NCI-H1092 treated with DMSO at 0.1 percent for 48 hours (cell line): ENCODE measurements at places on chromosomes 3 and 15.

- no peak for DNase-seq
Observed at GRCh38 chr3:134829721-134830120, 34.7 kb downstream of the EPHB1 start.

- no peak for DNase-seq
Observed at GRCh38 chr3:55607175-55607574, 120.1 kb upstream of the WNT5A start.

- no peak for DNase-seq
Observed at GRCh38 chr3:170346481-170347392, 10.8 kb upstream of the SKIL start.

GRCh38 chr3:113769551-113769950 lies 22.7 kb downstream of the ATP6V1A start:
- DNase-seq, result no peak

DNA sequence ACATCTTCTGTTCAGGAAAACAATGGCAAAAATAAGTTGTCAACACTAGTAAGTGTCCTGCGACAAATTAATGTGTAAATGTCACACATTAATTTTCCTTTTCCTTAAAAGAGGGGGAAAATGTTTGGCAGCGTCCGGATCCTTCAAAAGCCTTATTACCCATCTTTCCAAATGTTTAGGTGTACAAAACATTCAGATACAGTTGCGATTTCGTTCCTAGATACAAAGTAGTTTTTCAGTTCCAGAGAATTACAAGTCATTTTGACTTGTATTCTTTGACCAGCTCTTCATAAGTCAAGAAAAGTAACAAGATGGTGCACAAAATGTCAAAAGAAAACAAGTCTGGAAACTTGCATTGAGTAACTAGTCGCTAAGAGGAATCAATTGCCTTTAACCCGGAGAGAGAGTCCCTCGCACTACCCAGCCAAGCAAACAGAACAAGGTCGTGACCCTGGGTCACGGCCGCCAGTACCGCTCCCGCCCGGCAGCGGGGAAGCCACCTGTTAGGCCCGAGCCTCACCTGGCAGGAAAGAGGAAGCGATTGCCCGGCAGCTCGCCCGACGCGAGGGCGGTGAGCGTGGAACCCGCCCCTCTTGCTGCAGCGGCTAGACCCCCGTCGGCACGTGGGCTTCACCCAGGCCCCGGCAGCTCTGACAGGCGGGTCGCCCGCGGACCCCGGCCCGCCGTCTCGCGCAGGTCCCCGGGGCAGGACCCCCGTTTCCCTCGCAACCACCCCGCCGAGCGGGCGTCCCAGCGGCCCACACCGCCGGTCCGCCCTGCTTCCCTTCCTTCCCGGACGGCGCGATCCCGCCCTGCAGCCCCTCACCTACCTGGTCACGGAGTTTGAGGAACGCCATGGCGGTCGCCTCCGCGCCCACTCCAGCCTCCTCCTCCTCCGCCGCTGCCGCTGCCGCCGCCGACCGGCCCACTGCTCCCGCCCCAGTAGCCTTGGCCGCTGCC lies 61.0 kb upstream of the ANKRD28 start:
- DNase-seq, result peak; percentile 13

- no peak for DNase-seq
Observed at GRCh38 chr15:59371458-59372351, 966 bp downstream of the MYO1E start.

GRCh38 chr15:60973637-60974415 lies 255.3 kb downstream of the RORA start:
- no peak for DNase-seq

- no peak for DNase-seq
Observed at GRCh38 chr3:78116874-78117273, 1077.0 kb downstream of the ROBO2 start.

DNA sequence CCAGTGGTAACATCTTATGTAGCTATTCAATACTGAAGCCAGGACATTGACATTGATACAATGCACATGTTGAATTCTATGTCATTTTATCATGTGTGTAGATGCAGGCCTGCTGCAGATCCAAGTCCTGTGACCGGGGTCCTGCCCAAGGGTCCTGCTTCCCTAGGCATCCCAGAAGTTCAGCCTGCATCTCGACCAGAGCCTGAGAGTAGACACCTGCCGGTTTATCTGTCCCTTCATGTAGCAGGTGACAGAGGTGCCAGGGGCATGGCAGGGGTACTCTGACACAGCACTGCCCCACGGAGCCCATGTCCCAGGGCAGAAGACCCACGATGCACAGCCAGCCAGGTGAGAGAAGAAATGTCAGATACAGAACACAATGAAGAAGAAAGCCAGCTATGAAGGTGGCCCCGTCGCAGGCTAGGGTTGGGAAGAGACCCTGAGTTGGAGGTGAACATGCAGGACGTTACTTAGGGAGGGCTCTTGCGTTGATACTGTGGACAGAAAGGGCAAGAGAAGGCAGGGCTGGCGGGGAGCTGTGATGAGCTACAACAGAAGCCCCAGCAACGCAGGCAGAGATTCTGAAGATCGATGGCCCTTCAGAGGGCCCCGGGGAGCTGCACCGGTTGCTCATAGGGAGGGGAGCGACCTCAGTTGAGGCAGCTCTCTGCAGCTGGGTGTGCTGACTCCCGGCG lies 51.0 kb downstream of the TPRA1 start:
- no peak for DNase-seq

GRCh38 chr15:85706779-85707518 lies 87.8 kb downstream of the KLHL25 start:
- DNase-seq, result no peak

- no peak for DNase-seq
Observed at GRCh38 chr15:54298396-54298795, 320.2 kb downstream of the UNC13C start.

DNA sequence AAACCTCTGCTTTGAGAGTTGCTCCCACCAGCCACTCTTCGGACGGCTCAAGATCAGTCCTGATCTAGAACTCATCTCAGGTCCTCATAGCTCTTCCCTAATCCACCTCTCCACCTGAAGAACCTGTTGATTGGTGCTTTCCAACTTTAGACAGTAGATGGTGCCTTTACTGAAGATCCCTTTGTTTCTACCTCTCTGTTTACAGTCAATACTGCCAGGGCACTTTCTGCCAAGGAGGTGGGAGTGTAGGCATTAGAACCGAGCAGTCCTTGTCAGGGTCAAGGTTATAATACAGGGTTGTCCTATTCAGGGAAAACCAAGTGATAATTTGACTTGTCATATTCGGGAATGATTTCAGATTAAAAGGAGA lies 1.2 kb downstream of the CGNL1 start:
- no peak for DNase-seq

- no peak for DNase-seq
Observed at GRCh38 chr3:4855676-4856075, 123.6 kb upstream of the BHLHE40 start.

DNA sequence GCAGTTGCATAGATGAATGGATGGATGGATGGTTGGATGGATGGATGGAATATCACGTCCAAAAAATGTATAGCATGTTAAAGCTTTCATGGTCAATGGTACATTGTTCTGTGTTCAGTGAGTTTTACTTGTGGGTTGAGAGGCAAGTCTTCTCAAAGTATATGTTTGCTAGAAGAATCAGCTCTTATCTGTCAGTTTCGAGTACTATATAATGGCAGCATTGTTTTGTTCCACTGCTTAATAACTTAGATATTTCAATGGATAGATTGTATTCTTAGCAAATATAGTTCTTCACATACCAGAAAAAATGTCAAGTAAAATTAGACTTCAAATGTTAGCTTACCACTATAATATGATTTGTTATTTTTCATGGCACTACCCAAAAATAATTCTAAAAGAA lies 100.9 kb upstream of the CDIN1 start:
- no peak for DNase-seq

DNA sequence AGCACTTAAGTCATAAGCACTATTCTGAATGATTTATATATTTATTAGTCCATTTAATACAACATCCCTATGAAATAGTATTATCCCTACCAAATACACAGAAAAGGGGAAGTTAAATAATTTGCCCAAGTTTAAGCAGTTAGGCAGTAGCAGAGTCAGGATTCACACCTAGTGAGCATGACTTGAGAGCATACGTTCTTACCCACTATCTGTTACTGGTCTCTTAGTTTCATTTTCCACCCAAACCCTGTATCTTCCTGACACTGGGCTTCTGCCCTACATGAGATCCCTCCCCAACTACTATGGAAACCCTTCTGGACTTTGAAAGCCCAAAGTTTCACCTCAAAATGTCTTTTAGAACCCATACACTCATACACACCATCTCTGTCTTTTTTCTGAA lies 4.4 kb upstream of the ATOSA start:
- DNase-seq, result no peak

DNA sequence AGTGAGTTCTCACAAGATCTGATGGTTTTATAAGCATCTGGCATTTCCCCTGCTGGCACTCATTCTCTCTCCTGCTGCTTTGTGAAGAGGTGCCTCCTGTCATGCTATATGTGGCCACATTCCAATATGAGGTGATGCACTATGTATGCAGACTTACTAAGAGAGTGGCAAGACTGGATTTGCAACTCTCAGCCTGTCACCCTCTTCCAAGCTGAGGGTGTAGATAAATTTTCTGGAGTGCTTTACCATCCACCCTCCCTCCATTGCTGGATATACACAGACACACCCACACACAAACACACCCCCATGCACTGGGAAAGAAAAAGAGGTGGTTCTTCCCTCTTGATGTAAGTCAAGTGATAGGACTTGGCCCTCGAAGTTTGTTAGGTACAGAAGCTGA lies 30.2 kb upstream of the CHMP2B start:
- no peak for DNase-seq

- DNase-seq, result no peak
Observed at GRCh38 chr3:171758109-171758508, 52.2 kb downstream of the PLD1 start.

- peak; percentile 75 for DNase-seq
Observed at GRCh38 chr3:44045476-44046275, 196.0 kb upstream of the TOPAZ1 start.

DNA sequence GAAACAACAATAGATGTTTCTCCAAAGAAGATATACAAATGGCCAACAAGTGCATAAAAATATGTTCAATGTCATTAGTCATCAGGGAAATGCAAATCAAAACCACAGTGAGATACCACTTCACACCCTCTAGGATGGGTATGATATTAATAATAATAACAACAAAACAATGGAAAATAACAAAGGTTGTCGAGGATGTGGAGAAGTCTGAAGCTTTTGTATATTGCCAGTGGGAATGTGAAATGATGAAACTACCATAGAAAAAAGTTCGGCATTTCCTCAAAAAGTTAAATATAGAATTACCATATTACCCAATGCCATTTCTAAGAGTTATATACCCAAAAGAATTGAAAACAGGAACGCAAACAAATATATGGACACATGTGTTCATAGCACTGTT lies 10.8 kb downstream of the BHLHE40 start:
- no peak for DNase-seq

- DNase-seq, result no peak
Observed at GRCh38 chr3:179551349-179552105, 11.2 kb upstream of the ACTL6A start.

DNA sequence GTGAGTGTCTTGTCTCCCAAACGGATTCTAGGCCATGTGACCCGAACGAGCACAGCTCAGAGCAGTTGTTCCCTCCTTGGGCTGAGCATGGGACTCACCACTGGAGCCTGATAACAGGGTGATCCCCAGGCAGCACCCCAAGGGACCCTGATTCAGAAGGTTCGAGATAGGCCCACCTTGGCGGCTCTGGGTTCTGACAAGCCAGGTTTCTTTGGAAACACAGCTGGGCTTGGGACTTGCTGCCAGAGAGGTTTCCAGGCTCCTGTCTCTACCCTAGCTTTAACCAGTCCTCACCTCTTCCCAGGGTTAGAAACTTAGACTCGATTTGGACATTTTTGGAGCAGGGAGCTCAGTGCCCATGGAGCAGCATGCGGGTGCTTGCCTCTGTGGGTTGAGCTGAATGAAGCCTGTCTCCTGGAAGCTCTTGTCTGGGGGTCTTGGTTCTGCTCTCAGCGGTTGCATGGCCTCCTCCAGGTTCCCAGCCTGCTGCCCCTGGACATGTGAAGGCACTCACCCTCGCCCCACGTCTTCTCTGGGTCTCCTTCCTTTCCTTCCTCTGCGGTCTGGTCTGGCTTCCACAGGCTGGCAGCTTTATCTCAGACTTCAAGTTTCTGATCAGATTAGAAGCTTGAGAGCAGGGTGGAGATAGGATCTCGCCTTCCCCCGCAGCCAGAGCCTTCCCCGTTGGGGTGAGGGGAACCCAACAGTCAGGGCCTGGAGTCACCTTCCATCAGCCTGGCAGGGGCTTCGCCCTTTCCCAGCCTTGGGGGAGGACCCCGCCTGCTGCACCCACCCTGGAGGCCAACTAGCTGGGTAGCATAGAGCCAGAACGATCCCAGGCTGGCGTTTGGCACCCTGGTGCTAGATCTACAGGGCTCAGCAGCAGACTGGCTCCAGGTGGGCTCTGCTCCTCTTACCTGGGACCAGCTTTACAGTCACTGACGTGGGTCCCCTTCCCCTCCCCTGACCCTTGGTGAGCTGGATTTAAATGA lies 21.0 kb downstream of the PAQR5 start:
- no peak for DNase-seq

GRCh38 chr3:37993460-37993819 lies 2.9 kb downstream of the VILL start:
- DNase-seq, result no peak

- peak; percentile 1 for DNase-seq
Observed at GRCh38 chr3:27666708-27667107, 55.4 kb downstream of the EOMES start.

- peak; percentile 92 for DNase-seq
Observed at GRCh38 chr3:98522544-98523281, at the start of gene CLDND1. TSS of gene CLDND1 (minus strand) at chr3:98522902. CDS start at chr3:98521424, 1,478 bp downstream.

DNA sequence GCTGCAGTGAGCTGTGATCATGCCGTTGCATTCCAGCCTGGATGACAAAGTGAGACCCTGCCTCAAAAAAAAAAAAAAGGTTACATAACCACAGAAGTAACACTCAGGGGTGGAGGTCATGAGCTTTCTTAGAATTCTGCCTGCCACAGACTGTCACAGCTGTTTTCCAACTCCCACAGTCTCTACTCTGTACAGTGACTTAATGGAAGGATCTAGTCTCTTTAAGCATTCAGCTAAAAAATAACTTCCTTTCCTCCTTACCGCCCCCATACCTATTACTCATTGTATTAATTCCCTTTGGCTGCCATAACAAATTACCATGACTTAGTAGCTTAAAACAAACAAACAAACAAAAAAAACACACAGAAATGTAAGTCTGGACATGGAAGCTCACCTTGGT lies 99.6 kb upstream of the UBE2E1 start:
- DNase-seq, result no peak

DNA sequence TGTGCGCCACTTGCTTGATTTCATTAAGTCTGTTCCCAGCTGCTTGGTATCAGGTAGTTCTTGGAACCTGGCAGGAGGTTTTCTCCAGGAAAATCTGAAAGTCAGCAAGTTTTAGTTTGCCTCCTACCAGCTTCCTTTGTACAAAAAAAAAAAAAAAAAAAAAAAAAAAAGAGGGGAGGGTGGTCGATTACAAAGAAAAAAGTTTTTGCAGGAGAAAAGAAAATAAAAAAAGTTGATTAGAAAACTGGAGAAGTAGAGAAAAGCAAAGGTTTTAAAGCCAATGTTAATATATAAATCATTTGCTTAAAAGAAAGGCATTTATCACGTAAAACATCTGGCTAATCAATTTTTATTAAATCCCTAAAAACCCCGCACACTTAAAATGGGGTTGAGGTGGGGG lies 5.9 kb downstream of the EPHA3 start:
- no peak for DNase-seq

- no peak for DNase-seq
Observed at GRCh38 chr3:39112113-39112512, 4.6 kb downstream of the TTC21A start.

GRCh38 chr3:71652781-71653413 lies 69.4 kb upstream of the FOXP1 start:
- DNase-seq, result peak; percentile 41

- no peak for DNase-seq
Observed at GRCh38 chr3:172559020-172559419, 35.8 kb upstream of the TNFSF10 start.

GRCh38 chr15:42729409-42729808 lies 7.5 kb downstream of the CDAN1 start:
- DNase-seq, result no peak
